ENCODE measurements at places on chromosomes 11 and 22.

GRCh38 chr22:26225207-26225606, 55.9 kb downstream of the SEZ6L start:
- DNase-seq: no peak

DNA sequence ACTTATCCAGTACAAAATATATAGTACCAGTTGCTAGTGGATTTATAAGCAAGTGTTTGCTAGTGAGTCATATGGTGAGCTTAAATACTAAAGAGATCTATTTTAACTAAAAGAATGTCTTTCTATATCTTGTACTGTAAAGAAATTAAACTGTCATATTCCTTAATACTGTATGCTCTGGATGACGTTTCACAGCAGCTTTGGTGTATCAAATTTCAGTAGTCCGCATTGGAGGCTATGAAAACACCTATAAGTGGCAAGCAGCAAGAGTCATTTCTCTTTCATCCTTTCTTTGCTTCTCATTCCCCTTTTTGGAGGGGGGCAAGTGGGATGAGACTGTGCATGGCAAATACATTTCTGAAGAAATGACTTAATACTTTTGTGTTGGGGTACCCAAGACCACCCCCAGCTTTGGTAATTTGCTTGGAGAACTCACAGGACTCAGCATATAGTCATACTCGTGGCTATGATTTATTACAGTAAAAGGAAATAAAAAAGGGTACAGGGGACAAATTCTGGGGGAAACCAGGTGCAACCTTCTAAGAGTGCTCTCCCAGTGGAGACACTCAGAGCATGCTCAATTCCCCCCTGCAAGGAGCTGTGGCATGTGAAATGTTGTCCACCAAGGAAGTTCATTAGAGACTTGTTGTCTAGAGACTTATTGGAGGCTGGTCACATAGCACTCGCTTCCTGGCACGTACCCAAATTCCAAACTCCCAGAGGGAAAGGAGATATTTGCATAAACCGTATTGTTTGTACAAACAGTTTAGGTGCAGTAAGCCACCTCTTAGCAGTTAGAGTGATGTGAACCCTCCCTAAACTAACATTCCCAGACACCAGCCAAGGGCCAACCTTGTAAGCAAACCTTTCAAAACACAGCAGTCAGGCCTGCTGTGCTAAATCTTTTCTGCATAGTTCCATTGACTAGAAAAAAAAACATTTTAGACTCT, 210.8 kb downstream of the PGR start:
- DNase-seq: no peak

DNA sequence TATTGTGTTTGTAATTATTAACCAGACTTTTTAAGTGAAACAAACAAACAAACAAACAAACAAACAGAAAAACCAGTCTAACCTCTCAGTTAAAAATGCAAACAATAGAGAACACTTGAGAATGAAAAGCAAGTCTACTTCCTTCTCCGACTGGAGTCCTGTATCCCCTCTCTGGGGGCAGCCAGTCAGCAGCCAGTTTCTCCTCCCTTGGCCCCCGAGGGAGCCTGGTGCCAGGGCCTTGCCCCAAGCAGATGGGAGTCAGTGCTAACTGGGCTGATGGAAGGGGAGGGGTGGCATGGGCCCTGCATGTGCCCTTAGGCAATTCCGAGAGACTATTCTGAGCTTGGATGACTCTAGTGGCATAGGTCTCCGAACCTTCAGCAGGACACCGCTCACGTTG, 137.2 kb downstream of the GRIK4 start:
- no peak for DNase-seq

DNA sequence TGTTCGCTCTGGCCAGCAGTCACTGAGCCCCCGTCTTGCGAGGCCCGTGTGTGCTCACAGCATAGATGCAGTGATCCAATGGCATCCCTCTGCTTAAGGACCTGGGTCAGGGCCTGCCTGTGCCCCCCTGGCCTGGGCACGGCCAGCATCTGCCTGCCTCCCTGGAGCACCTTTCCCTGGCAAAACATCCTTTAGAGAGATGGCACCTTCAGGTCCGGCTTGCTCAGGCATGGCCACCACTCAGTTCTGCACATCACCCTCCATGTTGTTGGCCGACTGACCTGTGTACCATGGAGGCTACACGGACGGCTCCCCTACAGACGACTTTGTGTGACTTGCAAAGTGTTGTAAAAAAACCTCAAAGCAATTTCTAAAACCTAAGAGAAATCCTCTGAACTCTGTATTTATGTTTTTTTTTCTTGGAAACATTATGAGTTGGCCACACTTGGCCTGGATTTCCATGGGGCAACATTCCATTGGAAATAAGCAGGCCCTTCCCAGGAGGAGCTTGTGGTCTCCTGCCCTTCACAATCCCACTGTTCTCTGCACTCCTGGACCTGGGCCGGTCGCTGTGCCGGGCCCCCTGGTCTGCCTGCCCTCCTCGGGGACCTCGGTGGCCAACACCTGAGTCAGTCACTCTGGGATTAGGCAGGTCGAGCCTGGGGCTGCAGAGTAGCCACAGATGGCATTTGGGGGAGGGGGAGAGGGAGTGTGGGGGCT, 592.4 kb downstream of the TBC1D22A start:
- no peak for DNase-seq

DNA sequence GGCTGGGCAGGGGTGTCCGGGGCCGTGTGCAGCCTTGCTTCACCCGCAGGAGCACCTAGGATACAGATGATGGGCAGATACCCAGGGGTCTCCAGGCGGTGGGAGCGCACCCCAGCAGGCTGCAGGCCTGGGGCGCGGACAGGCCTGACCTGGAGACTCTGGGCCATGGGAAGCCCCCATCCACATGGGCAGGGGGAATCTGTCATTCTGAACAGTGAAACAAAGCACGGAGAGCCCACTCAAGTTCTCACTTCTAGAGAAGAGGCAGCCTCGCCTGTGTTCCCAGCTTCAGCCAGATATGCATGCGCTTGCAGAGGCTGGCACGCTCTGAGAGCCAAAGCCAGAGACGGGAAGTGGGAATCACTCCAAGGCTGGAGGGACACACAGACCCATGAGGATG, 333.1 kb downstream of the BRD1 start:
- DNase-seq: no peak

GRCh38 chr11:36713715-36714114, 115.7 kb upstream of the RAG2 start:
- DNase-seq: peak; percentile 13

- no peak for DNase-seq
Measured at GRCh38 chr11:94145916-94146315, 17.3 kb downstream of the PANX1 start.

DNA sequence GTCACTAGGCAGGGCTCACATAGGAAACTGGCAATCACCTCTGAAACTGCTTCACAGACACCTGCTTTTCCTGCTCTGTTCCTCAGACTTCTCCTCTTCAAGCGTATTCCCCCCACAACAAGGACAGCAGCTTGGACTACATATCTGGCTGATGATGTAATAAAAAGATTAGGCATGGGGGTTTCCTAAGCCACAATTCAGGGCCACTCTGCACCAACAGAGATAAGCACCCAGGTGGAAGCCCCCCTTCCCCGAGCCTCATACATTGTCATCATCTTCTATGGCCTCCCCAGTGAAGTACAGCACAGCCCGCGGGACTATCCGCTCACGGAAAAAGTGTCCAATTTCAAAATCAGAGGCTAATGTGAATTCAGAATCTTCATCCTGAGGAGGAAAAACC, 25.0 kb upstream of the PHLDA2 start:
- DNase-seq: no peak

DNA sequence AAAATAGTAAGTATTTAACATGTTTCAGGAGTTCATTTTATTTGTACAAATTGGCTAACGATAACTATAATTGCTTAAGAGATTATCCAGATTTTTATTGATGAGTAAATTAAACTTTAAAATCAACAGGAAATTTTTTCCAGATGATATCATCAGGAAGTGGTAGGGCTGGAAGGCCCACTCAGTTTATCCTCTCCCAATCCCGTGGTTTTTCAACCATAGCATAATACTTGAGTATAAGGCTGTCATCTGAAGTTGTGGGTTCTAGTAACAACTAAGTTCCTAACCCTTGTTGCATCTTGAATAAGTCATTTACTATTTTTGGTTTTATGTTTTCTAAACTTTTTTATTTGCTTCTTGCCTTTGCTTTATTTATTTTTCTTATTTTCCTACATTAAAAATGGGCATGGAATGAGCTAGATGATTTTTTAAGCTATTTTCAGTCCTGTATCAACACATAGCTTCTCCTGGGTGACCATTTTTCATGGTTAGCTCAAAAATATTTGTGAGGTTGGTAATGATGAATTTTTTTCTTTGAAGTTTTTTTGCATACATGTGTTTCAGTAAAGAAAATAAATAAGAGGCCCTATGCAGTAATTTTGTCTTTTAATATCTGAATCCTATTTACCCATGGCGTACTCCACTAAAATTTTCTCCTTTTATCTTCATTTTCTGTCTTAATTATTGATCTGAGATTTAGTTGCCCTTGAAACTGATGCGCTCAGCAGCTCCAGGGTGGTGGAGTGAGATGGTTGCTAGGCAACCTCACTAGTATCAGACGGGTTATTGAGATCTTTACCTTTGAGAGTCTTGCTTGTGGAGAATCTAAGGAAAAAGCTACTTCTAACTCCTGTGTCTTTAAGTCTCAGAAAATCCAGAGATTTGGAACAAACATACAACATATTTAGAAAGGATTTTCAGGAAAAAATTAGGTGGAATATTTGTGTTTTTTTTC, 452.0 kb upstream of the CCDC179 start:
- no peak for DNase-seq

- no peak for DNase-seq
Measured at GRCh38 chr11:30585125-30585891, 845 bp downstream of the MPPED2 start.

DNA sequence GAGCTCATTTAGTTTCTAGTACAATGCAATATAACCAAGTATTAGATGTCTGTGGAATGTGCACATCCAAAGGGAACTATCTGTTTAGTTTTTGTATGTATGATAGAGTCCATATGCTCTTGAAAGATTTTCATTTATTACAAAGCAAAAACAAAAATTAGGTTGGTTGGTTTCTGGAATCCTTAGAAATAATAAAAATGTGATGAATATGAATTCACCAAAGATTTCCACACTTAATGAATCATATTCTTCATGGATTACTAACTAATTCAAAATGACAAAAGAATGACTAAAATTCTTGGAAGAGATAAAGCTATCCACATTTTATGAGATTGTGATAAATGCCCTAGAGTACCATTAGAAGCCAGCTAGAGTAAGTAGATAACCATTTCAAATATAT, 261.1 kb downstream of the SBF2 start:
- no peak for DNase-seq

- no peak for DNase-seq
Measured at GRCh38 chr22:26671317-26672059, 14.1 kb downstream of the MIAT start.

GRCh38 chr22:43867839-43868635, 5.7 kb upstream of the SULT4A1 start:
- peak; percentile 2 for DNase-seq

GRCh38 chr11:126319374-126319740, 15.5 kb downstream of the DCPS start:
- DNase-seq: no peak

- DNase-seq: no peak
Measured at GRCh38 chr22:44389926-44390612, 77.3 kb upstream of the SHISAL1 start.

DNA sequence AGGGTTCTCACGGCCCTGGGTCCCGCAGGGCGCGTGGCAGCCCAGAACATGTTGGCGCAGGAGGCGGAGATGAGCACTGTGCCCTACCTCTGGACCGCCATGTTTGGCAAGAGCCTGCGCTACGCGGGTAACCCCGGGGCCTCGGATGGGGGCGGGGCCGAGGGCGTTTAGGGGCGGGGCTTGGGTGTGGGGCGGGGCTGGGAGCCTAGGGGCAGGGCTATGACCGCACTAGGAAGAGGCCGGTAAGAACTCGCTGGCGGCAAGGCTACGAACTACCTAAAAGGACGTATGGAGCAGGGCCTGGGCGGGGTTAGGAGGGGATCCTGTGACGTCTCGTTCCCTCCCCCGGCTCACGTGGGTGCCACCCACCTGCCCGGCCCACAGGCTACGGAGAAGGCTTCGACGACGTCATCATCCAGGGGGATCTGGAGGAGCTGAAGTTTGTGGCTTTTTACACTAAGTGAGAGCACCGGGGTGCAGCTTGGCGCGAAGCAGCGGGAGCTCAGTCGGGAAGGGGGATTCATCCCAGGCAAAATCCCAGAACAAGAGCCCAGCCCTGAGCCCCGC, 2.8 kb upstream of the LZTR1 start:
- DNase-seq: no peak

DNA sequence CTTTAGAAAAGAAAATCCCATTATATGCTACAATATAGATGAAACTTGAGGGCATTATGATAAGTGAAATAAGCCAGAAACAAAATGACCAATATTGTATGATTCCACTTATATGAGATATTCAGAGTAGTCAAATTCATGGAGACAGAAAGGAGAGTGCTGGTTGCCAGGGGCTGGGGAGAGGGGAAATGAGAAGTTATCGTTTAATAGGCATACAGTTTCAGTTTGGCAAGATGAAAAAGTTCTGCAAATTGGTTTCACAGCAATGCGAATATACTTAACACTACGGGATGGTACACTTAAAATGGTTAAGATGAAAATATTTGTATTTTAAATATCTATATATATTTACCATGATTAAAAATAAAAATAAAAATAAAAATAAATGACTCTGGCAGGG, 31.1 kb upstream of the RDX start:
- DNase-seq: no peak

DNA sequence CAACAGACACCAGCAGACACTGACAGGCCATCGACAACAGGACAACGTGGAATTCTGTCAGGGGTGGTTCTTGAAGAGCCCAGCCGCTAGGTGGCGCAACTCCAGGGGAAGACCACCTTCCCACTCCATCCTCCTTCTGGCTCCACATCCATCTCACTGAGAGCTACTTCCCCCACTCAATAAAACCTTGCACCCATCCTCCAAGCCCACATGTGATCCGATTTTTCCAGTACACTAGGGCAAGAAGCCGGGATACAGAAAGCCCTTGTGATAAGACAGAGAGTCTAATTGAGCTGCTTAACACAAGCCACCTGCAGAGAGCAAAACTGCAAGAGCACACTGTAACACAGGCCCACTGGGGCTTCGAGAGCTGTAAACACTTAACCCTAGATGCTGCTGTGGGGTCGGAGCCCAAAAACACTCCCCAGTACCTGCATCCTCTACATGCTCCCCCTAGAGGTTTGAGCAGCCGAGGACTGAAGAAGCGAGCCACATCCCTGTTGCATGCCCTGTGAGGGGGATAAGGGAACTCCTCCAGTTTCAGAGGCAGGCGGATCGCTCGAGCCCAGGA, 11.5 kb upstream of the RAB39A start:
- peak; percentile 2 for DNase-seq

GRCh38 chr11:35848616-35849015, 95.2 kb upstream of the LDLRAD3 start:
- DNase-seq: no peak

GRCh38 chr11:68825571-68825970, 16.1 kb downstream of the CPT1A start:
- no peak for DNase-seq

DNA sequence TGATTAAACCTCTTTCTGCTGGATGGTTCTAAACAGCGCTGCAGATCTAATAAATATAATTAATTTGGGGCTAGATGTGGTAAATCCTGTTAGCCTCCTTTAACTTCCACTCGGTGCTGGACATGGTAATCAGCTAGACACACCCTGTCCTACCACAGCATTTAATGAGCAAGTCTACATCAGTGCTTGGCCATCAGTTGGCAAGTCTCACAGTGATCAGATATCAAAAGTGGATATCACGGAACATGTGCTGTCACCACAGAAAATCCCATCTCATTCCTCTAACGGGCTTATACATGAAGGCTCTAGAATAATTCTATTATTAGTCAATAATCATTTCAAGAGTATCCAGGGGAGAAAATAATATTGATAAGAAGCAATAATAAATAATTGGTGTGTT, 5.6 kb upstream of the USP28 start:
- DNase-seq: no peak
